Glomerular endothelial cell (primary cell): ENCODE measurements at places on chromosomes 2 and 18. TPM values are rescaled to one million over a fixed set of nuclear protein-coding genes. Genes with fewer than 3 reads are reported as not detected.

- DNase-seq, result no peak
These were observed 121.8 kb upstream of the ZBTB14 start for GRCh38 chr18:5417342-5417741.

DNA sequence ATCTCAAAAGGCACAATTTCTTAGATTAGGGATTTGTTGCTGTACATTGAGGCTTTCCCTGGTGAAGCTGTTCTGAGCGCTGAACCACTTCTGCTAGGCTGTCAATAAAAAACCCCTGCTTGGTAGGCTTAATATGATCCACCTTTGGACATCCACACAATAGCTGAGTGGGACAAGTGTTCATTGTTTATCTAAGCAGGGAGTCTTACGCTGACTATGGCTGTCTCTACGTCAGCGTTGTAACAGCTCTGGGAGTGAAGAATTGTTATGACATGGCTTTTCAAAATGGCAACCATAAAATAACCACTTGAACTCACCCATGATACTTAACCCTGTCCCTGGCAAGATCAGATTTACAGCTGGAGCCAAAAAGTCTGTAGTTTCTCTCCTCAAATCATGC is 111.5 kb upstream of the SULT1C3 start:
- DNase-seq, result no peak

DNA sequence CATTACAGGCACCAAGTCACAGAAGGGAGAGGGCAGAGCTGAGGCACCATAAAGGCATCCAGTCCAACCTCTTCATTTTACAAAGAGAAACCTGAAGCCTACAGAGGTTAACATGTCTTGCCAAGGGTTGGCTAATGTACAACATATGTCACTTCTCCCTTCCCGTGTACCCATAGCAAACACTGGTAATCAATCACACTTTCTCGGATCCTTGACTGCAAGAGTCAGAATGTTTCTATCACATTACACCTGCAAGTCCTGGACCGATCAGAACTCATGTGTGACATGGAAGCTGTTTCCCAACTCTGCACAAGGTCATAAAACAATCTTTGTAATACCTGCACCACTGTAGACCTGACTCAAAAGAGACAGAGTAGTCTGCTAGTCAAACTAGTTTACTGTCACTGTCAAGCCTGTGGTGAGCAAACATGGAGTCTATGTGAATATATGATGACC is 6.0 kb downstream of the ANKRD44 start:
- no peak for DNase-seq

GRCh38 chr18:3411327-3411726 is 38.6 kb upstream of the TGIF1 start:
- no peak for DNase-seq

GRCh38 chr2:105494683-105495425 is 96.0 kb upstream of the FHL2 start:
- DNase-seq, result no peak

- DNase-seq, result no peak
These were observed 4.3 kb upstream of the GALNT1 start for GRCh38 chr18:35577045-35577848.

- DNase-seq, result no peak
These were observed 1530.9 kb upstream of the LRRTM1 start for GRCh38 chr2:81835321-81836000.

The TBC1D8 gene
- 52.3 and 65.9 TPM in 2 replicates for total RNA-seq

The OR6B2 gene
- not detected in 2 replicates for total RNA-seq

The HNRNPLL gene
- 26.6 and 35.7 TPM in 2 replicates for total RNA-seq

The CABLES1 gene
- total RNA-seq, result 51.2 and 69.3 TPM in 2 replicates

The DHRS9 gene
- 3.0 TPM in 1 of 2 replicates, not detected in the other for total RNA-seq

The PAX3 gene
- total RNA-seq, result not detected in 2 replicates
